ENCODE measurements at places on chromosomes 13 and 19.

GRCh38 chr19:7699003-7699402 is 2.9 kb downstream of the FCER2 start:
- no peak for DNase-seq

DNA sequence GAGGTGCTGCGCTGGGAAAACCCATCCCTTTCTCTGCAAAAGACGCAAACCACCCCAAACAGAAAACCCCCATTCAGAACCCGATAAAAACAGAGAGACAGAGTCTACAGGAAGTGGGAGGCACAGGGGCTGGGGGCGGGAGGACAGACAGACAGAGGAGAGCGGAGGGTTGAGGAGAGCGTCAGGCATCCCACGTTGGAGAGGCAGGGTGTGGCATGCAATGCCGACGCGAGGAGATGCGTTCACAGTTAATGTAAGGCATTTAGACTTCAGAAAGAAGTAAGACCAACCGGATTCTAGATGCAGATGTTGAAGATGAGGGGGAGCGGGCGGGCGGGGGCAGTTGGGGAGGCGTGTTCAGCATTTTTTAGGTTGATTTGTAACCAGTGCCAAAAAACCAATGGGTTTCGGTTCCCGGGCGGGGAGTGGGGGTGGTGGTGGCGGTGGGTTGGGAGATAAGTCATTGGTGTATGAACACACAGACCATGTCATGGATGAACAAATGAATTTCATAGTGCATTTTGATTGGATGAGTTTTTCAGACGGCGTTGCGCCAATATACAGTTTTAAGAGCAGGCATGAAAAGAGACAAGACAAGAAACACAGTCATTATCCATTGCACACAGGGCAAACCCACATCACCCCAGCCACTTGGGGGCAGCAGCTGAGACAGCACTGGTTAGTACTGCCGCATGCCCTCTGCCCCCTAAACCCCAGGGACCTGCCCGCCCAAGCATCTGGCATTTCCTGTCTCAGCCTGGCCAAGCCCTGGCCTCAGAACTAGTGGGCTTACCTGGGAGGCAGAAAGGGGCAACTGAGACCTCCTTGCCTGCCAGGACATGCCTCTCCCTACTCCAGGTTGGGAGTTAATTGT is 91.3 kb downstream of the IER2 start:
- no peak for DNase-seq

DNA sequence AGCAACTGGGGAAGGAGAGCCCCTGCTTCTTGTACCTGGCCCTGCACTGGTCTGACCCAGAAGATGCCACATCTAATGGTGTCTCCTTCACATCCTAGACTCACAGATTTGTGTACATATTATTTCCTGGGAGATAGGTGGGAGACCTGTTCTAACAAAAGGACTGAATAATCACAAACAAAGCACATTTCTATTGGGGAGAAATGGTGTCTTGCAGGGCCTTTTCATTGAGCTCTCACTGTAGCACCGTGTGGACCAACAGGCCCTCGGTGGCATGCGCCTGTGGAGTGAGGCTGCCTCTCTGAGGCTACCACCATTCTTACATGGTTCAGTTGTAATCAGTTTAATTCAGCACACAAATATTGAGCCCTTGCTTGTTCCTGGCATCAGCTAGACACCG is 989 bp upstream of the SACS start:
- no peak for DNase-seq

GRCh38 chr19:20233105-20233504 is 66.1 kb downstream of the ZNF486 start:
- no peak for DNase-seq

DNA sequence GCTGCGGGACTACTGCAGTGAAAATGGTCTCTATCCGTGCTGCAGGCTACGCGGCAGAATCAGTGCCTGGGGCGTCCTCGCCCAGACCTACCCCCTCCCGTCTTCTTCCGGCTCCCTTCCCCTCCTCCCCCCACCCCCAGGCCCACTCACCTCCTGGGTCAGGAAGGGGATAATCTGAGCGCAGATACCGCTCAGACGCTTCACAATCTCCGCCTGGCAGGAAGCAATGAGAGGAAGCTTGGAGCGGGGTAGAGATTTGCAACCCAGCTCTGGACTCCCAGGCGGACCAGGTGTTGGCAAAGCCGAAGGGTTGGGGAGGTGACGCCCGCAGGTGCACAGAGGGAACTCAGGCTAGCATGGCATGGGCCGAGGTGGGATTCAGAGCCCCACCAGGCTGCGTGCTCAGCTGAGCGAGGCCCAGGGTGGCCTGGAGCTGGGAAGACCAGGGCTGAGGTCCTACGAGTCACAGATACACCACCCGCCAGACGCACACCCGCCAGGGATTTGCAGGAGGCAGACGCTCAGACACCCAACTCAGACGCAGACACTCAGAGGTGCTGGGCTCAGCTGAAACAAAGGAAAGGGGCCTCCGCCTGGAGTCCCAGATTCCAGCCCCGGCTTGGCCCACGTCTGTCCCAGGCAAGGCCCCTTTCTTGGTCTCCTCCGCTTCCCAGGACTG is 4.1 kb downstream of the TLE2 start:
- no peak for DNase-seq

GRCh38 chr13:98651744-98652143 is 74.8 kb upstream of the STK24 start:
- no peak for DNase-seq

DNA sequence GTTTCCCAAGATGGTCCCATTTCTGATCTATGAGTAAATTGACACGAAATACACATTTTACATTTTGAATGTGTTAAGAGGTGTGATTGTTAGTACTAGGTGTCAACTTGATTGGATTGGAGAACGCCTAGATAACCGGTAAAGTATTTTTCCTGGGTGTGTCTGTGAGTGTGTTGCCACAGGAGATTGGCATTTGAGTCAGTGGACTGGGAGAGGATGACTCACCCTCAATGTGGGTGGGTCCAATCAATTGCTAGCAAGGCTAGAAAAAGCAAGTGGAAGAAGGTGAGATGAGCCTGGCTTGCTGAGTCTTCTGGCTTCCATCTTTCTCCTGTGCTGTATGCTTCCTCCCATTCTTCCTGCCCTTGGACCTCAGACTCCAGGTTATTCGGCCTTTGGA is 960.7 kb upstream of the PCDH9 start:
- DNase-seq, result no peak

- DNase-seq, result no peak
Observed at GRCh38 chr19:8396563-8397203, 6.5 kb downstream of the RAB11B start.

- no peak for DNase-seq
Observed at GRCh38 chr13:66195238-66195637, 1034.9 kb downstream of the PCDH9 start.

Data from LNCaP clone FGC (cell line).